PC-9 (cell line): ENCODE measurements at places on chromosomes 4 and X.
A peak's percentile ranks its signal among the peaks of the same experiment; 100 is the strongest.

DNA sequence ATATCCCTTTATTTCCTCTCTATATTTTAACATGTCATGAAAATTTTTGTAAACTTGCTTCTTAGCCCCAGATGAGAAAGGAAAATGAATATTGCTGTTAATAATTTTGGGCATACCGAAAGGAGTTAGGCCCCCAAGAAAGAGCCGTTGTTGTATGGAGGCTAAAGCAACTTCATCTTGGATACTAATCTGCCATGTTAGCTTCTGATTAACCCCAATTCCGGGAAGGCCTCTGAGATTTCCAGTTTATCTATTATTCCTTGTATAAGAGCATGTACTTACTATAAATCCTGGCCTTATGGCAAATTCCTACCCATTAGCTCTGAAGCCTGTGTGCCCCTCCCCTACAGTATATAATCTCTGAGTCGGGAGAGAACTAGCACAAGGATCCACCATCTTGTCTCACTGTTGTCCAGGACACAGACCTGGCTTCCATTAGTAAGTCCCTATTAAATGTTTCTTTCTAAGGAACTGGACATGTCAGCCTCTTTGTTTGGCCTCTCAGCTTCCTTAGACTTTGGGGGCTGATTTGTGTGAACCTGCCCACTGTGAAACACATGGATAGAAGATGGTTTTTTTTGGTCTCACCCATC lies 20.9 kb upstream of the PLA2G12A start:
- DNase-seq, result no peak

DNA sequence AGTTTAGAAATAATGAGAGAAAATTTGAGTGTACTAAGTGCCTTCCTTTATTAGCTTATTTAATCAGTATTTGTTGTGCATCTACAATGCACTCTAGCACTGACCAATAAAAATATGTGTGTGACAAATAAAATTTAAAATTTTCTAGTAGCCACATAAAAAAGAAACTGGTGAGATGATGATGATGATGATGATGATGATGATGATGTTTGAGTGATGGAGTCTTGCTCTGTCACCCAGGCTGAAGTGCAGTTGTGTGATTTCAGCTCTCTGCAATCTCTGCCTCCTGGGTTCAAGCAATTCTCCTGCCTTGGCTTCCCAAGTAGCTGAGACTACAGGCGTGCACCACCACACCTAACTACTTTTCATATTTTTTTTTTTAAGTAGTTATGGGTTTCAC lies 110.2 kb downstream of the RNF150 start:
- DNase-seq, result no peak

GRCh38 chr4:86564795-86565194 lies 29.3 kb upstream of the PTPN13 start:
- no peak for DNase-seq

DNA sequence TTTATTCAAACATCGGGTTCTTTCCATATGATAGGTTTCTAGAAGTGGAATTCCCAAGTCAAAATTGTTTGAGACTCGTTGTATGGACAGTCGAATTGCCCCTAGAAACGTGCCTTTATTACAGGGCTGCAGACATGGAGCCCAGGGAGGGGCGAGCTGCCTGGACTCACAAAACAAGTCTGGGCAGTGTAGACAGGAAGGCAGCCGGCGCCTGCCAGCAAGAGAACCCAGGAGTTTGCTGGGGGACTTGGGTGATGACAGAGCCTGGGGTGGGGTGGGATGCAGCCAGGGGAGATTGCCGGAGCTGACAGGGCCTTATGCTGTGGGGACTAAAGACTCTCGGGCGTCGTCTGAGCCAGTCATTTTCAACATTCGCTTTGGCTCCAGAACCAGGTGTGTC lies 107.4 kb upstream of the MSX1 start:
- DNase-seq, result no peak

DNA sequence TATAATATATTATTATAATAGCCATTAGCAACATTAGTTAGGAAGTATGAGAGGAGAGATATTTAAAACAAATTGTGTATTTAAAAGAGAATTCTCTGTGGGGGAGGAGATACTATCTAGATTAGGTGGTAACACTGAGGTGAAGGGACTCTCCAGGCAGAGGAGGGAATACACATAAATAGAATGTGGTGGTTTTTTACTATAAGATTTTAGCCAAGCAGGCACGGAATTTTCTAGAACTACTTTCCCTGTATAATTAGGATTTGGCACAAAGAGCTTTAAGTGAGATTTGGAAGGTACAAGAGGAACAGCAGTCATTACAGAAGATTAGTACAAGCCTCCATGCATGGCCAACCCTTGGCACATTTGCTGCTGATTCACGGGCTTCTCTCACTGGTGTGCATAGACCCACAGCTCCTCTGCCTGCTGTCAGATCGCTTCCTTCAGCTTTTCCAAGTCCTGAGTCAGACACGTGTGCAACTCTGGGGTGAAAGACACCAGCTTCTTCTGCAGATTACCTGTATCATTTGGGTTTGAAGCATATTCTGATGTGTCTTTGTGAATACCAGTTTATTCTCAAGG lies 685.5 kb downstream of the KCTD8 start:
- DNase-seq, result no peak

- DNase-seq, result no peak
Measured at GRCh38 chr4:129046055-129046959, 47.0 kb downstream of the SCLT1 start.

- no peak for DNase-seq
Measured at GRCh38 chr4:166078383-166078782, 205.3 kb downstream of the TLL1 start.

- DNase-seq, result no peak
Measured at GRCh38 chr4:47538111-47538824, 53.2 kb downstream of the ATP10D start.

DNA sequence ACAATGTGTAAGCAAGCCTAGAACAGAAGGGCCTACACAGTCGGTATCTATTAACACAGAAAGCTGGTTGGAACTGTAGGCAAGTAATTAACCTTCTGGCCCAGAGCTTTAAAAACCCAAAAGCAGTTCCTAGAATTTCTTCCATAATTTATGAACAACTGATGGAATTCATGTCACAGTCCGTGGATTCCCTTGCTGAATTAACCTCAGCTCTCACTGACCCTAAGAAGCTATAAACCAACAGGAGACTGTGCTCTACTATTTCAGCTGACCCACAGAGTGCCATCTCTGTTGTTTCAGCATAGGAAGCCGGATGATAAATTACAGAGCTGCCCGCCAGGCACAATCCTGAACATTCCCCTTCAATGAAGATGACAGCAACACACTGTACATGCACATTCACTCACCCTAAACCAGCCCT lies 157.3 kb downstream of the PRDM5 start:
- no peak for DNase-seq

DNA sequence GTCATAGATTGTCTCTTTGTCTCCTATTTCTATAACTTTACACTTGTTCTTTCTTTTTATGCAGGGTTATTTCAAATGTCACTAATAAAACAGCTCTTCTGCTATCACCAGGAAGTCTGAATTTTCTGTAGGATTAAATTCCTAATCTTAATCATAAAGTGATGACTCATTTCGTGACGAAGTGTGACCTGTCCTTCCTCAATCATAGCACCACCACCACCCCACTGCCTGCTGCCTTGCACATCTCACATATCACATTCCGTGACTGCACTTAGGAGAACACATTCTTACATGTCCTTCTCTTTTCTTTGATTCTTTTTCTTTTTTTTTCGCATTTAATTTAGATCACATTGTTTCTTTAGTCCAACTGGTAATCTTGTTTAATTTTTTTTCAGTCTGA lies 57.7 kb upstream of the UGT2B7 start:
- peak; percentile 42 for DNase-seq

DNA sequence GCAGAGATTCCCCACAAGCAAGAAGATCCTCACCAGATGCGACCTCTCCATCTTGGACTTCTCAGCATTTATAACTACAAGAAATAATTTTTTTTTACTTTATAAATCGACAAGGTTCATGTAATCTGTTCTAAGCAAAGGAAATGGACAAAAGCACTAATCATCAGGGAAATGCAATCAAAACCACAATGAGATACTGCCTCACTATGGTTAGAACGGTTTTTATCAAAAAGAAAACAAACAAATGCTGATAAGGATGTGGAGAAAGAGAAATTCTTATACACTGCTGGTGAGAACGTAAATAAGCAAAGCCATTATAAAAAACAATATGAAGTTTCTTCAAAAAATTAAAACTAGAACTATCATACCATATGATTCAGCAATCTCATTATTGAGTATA lies 1382.6 kb downstream of the ARAP2 start:
- no peak for DNase-seq

GRCh38 chr4:148834804-148835631 lies 392.8 kb upstream of the NR3C2 start:
- peak; percentile 36 for DNase-seq

DNA sequence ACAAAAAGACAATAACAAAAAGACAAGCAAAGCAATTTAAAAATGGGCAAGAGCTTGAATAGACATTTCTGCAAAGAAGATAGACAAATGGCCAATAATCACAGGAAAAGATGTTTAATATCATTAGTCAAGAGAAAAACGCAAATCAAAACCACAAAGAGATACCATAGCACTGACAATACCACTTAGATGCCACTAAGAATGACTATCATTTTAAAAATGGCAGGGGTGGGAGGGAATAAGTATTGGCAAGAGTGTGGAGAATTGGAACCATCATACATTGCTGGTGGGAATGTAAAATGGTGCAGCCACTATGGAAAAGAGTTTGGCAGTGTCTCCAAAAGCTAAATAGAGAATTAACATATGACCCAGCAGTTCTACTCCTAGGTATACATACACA lies 15.1 kb upstream of the EXOC1 start:
- DNase-seq, result no peak

DNA sequence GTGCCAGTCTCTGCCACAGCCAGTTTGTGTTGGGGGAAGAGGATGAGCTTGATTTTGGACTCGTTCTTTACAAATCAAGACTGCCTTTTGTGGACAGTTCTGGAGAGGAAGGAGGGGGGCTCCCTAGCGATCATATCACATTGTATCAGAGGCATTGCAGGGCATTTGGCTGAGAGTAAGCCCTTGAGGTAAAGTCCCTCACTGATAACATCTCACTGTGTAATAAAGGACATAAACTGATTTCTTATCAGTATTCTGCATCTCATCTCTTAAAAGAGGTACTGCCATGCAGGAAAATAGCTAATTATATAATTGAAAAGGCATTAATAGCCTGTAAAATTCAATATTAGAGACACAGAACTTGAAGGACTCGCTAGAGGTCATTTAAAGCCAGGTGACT lies 6.1 kb upstream of the IGFBP7 start:
- DNase-seq, result no peak

DNA sequence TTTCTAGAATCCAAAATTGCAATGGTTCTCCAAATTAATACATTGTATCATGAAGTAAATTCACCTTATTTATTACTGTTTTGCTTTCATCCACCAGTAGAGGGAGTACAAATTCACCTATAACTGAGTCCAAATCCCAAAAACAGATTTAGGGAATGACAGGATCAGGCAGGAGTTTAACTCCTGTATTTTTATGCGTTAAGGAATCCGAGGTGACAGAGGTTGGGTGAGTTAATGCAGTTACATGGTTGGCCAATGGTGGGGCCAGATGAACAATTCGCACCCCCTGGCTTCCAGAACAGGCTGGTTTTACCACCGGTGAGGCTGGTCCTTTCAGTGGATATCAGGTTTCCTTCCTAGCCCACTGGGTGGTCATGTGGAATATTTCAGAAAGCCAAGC lies 82.4 kb downstream of the MTNR1A start:
- no peak for DNase-seq

DNA sequence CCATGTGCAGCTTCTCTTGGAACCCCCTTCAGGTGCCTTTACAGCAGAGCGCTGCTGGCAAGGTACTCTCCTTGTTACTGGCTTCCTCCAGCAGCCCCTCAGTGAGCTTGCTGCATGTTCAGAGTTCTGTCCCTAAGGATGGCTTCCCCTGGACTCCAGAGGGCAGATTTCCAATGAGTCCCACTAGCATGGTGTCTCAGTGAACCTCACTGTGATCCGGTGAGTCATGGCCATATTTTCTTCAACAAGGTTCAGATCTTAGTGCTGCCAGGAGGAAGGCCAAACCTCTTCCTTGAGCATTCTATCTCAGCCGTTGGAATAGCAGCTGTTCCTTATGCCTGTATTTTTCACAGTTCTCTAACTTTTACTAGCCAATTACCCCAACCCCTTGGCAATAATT lies 98.8 kb downstream of the CASK start:
- DNase-seq, result no peak

- no peak for DNase-seq
Measured at GRCh38 chrX:112687189-112687691, 7.5 kb upstream of the LHFPL1 start.

GRCh38 chr4:56424697-56425514 lies 10.5 kb downstream of the PPAT start:
- DNase-seq, result no peak

DNA sequence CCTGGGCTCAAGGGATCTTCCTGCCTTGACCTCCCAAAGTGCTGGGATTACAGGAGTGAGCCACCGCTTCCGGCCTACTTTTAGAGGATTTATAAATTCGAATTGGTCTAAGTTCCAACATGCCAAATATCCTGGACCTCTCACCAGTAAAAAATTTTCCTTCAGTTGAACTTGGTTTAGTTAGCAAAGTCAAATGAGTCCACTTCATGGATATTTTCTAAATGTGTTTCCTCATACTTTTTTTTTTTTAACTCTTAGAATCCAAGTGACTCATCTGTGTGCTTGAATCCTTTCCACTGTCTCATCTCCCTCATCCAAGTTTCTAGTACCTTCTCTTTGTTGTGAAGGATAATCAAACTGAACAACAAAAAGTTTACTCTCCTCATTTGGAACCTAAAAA lies 49.7 kb downstream of the RBM47 start:
- DNase-seq, result peak; percentile 66
